ENCODE measurements at places on chromosomes 16 and 17.

DNA sequence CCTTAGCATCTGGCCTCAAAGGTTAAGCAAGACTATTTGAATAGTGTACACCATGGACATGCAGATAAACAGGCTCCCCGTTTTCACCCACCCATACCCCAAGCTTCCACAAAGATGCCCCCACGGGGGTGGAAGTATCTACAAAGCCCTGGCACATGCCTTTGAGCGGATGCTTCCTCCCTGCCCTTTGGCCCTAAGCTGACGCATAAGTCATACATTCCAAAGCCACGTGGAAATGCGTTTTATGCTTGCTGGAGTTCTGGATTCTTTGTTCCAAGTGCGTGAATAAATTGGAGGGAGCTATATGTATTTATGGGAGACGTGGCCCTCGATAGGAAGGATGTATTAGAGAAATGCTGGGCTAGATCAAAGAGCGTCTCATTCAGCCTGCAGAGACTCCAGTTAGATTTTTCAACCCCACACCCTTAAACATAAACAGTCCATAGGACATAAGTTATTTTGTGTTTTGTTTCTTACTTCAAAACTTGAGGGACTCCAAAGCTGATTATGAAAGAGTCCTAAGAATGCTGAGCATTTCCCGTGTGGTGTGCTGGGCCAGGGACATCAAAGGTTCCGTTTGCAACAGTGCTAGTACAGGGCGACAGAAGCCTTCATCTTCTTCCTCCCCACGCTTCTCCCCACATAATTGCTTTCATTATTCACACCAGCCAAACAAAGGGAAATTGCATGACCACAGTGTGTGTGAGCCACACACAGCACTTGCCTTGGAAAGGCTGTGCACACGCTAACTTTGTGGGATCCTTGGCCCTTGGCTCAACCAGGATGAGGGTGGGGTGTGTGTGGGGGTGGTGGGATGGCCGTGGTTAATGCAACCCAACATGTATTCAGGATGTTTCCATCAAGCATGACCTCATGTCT, 73.6 kb downstream of the WIPI1 start:
- DNase-seq = peak; percentile 35

DNA sequence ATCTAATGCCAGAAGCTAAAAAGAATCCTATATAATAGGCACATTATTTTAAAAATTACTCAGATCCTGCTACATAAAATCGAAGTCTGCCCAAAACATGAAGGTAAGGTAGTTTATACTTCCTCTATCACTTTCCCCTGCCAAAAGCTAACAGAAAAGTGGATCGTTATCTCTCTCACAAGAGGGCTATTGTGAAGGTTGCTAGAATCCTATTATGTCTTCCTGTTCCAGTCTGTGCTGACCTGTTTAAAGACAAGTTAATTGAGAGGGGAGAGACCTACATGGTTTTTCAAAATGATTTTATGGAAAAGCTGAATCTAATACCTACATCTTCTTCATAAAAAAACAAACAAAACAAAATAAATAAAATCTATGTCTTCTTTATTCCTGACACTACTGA, 1410.9 kb upstream of the CDH8 start:
- no peak for DNase-seq

GRCh38 chr16:85513649-85514048, 99.5 kb upstream of the GSE1 start:
- DNase-seq = no peak

DNA sequence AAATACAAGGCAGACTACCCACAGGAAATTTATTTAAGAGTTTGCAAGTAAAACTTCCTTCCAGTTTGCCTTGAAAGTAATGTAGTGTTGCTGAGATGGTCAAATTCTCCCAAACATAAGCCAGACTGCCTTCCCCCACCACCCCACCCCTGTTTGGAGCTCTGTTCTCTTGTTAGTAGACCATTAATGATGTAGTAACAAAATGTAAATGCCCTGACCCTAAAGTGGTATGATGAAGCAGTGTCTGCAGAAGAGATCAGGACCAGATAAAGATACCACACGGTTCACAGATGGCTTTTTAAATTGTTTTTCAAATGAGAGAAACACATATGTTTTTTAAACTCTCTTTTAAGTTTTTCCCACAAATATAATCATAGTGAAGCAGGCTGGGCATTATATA, 136.4 kb upstream of the TMEM97 start:
- no peak for DNase-seq

DNA sequence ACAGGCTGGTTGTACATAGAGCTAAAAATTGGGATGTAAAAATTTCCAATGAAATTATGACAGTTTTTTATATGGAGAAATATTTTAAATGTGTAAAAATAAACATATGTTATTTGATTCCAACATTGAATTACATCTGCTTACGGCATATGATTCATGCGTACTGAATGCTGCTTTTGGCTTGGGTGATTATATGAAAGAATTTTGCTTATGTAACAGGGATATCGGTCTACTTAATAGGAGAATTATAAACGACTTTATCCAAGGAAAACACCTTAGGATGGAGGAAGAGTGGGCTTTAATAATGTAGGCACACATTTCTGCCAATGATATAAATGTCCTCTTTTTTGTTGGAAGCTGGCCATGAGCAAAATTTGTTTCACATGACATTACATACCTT, 197.3 kb upstream of the GOT2 start:
- DNase-seq = no peak

GRCh38 chr17:78398390-78398789, 19.9 kb downstream of the PGS1 start:
- DNase-seq = no peak

DNA sequence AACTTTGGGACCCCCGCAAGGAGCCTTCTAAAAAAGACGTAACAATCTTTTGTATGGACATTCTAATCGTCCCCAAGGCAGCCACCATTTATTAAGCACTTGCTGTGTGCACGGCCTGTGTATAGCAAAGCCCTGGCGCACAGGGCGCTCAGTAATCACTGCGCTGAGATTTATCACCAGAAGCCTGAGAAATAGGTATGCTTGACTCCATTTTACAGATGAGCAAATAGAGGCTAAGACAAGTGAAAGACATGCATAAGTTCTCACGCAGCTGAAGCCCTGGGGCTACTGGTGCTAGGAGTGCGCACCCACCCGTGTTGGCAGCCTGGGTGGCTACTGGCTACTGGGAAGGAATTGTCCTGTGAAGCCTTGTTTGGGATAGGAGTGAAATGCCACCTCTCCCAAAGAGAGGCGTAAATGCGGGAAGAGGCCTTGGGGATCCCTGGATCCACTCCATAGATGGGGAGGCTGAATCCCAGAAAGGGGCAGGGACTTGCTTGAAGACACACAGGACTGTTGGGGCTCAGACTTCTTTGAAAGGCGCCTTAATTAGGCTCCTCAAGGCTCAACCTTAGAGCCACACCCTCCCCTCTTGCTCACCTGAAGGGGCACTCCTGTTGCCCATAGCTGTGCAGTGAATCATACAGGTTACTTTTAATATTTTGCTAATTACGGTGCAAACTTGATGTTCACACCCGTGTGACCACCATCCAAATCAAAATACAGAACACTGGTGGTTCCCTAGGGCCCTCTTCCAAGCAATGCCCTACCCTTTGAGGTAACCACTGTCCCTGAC, 634 bp upstream of the NATD1 start:
- DNase-seq = no peak

GRCh38 chr17:8393470-8394231, 4.0 kb downstream of the RNF222 start:
- no peak for DNase-seq

GRCh38 chr16:65200857-65201256, 79.0 kb upstream of the CDH11 start:
- DNase-seq = no peak

GRCh38 chr17:7380321-7380720, 568 bp upstream of the TNK1 start:
- DNase-seq = peak; percentile 60

- no peak for DNase-seq
These were observed 181.1 kb downstream of the CCDC182 start for GRCh38 chr17:57563958-57564357.

DNA sequence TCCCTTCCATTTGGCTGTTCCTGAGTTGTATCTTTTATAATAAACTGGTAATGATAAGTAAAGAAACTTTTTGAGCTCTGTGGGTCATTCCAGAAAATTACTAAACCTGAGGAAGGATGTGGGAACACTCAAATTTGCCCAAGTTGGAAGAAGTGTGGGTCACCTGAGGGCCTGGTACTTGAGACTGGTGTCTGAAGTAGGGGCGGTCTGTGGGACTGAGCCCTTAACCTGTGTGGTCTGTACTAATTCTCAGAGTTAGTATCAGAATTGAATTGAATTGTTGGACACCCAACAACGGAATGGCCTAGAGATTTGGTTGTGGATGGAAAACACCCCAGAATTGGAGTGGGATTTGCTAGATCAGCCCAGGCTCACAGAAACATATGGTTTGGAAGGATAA, 43.1 kb downstream of the IKZF3 start:
- DNase-seq = no peak

GRCh38 chr16:6846452-6846851, 486.2 kb upstream of the RBFOX1 start:
- DNase-seq = peak; percentile 26

- no peak for DNase-seq
These were observed 23.2 kb downstream of the SLC7A6OS start for GRCh38 chr16:68287276-68288251.

GRCh38 chr17:7363311-7363710, 8.4 kb downstream of the TMEM95 start:
- DNase-seq = no peak

GRCh38 chr17:75518201-75518600, 1.9 kb downstream of the TSEN54 start:
- no peak for DNase-seq

DNA sequence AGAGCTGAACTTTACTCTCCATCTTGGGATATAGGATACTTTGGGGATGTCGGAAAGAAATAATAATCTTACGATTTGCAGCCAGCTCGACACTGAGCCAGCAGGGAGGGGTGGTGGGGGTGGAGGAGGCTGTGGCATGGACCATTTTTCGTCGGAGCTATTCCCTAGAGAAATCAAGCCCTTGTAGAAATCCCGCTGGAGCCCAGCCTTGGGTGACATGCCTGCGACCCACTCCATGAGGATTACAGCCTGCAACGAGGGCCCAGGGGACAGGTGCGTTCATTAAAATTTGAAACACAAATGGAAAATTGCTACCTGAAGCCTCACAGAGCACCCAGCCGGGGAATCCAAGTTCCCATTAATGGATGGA, 82.8 kb upstream of the GSE1 start:
- no peak for DNase-seq

- peak; percentile 87 for DNase-seq
These were observed 11.2 kb downstream of the GALK1 start for GRCh38 chr17:75753514-75754377.

DNA sequence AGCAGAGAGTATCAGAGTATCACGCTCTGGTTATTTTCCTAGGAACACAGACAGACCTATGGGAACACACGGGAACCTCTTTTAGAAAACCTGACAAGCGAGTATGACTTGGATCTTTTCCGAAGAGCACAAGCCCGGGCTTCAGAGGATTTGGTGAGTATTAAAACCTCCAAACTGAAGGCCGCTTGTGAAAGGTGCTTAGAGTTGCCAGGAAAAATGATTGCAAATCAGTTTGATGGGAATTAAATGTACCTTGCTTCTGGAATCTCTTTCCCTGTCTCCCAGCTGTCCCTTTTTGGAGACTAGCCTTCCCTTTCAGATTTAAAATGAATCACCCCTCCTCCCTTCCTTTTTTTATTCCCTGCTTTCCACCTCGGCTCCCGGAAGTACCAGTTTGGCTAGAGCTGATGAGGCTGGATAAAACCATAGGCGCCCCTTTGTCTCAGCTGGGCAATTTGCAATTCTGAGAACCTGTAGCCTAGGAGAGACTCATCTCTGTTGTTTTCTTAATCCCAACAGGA, 27.3 kb downstream of the KAT7 start:
- DNase-seq = no peak

- DNase-seq = peak; percentile 16
These were observed 23.5 kb upstream of the MAP2K6 start for GRCh38 chr17:69390795-69391501.

GRCh38 chr16:82694239-82694874, 67.6 kb downstream of the CDH13 start:
- no peak for DNase-seq

GRCh38 chr16:74766729-74767128, 7.9 kb downstream of the FA2H start:
- DNase-seq = no peak

GRCh38 chr17:3944485-3945388, 19.5 kb downstream of the ATP2A3 start:
- DNase-seq = peak; percentile 92

DNA sequence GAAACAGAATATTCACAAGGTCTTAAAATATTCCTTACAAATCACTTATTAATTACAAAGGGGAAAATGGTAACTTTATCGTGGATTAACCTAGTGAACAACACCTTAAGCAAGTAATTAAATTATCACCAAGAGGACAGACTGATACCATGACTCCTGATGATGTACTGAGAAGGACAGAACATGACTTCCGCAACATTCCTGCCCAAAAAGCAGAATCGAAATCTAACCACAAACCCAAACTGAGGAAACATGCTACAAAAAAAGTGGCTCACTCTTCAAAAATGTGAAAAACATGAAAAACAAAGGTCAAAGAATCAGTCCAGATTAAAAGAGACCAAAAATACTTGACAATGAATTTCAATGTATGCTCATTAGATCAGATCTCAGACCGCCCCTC, 151.5 kb downstream of the AATF start:
- no peak for DNase-seq

- DNase-seq = no peak
These were observed 5.3 kb downstream of the HS3ST3A1 start for GRCh38 chr17:13596241-13596923.

DNA sequence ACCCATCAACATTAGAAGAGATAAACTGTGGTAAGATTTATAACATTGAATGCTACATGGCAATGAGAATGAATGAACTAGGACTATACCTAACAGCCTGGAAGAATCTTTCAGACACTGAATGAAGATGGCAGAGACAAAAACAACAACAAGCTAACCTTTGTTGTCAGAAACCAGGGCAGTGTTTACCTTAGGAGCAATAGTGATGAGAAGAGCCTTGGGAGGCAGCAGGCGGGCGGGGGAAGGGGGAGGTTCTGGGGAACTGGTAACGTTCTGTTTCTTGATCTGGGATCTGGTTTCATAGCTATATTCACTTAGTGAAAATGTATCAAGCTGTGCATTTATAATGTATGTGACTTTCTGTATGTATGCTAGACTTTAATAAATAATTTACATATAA, 139.0 kb upstream of the TNRC6C start:
- DNase-seq = no peak

- peak; percentile 86 for DNase-seq
These were observed 23.6 kb upstream of the ABR start for GRCh38 chr17:1203111-1203966.

- DNase-seq = peak; percentile 80
These were observed 28.8 kb downstream of the DYNLRB2 start for GRCh38 chr16:80569440-80570105.

GRCh38 chr17:63960430-63960829, 12.3 kb downstream of the SCN4A start:
- DNase-seq = no peak

DNA sequence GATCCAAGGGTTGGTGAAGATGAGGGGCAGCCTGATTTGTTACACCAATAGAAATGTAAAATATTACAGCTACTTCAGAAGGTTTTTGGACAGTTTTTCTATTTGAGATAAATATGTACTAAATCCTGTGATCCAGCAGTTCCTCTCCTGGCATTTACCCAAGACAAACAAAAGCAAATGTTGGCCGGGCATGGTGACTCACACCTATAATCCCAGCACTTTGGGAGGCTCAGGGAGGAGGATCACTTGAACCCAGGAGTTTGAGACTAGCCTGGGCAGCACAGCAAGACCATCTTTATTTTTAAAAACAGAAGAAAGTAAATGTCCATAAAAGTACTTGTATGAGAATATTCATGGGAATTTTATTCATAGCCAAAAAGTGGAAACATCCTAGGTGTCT, 64.8 kb upstream of the MRC2 start:
- no peak for DNase-seq

All from hepatocyte (in vitro differentiated cells).